Small intestine (tissue), 16 donors: ENCODE measurements at places on chromosomes 4 and X. TPM values are rescaled to one million over a fixed set of nuclear protein-coding genes. Genes with fewer than 3 reads are reported as not detected.

The P2RY10 gene
- 0.95 TPM for polyA plus RNA-seq

The PWWP3B gene
- polyA plus RNA-seq: 34.0 TPM

The TRIM2 gene
- polyA plus RNA-seq: 17.8 TPM

- no peak for DNase-seq
Observed at GRCh38 chrX:1103360-1103759, 109.1 kb downstream of the CRLF2 start.

DNA sequence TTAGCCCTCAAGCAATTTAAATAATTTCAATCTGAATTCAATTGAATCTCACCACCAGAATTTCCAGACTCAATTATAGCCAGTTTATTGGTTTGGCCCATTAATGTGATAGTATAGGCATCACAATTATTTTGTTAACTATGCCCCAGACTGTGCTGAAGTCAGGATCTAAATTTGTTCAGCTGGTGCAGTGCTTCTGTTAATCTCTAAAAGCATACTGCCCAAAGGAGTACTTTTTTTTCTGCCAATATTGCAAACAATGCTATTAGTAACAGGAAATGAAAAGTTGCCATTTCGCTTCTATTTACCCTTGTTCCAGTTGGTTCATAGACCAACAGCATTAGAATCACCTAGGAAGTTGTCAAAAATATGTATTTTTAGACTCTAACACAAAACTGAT is 171.0 kb downstream of the GPM6A start:
- DNase-seq: no peak

- peak; percentile 50 for DNase-seq
Observed at GRCh38 chrX:40543661-40544328, 37.0 kb upstream of the ATP6AP2 start.

DNA sequence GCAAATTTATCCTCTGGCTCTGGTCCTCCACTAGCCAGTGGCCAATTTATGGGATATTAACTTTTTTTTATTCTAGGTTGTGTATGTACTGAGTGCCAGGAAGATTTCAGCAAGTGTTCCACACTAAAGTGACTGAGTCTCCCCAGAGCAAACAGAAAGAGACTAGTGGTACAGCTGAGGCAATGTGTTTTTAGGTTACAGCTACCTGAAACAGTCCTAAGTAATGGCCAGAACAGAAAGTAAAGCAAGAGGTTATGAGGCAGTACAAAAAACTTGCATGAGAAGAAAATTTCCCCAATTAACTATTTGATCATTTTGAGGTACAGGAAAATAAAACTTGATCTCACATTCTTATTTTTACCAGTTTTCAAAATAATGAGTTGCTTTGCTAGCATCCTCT is 31.2 kb downstream of the PRDM8 start:
- DNase-seq: no peak

- DNase-seq: no peak
Observed at GRCh38 chr4:116733370-116733769, 352.0 kb downstream of the TRAM1L1 start.

DNA sequence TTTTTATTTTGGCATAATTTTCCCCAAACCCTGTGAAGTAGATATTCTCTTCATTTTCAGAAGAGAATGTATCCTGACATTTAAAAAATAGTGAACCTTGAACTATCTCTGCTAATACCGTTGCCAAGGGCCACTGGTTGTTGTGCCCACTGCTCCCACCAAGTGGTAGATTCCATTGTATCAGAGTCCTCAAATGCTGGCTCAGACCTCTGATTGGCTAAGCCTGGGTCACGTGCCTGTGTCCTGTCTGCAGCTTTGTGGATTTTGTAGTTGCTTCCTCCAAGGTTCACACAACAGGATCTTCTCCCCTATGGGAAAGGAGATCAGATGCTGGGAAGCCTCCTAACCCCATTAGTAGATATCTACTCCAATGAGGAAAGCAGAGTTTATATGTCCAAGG is 104.8 kb upstream of the CASK start:
- DNase-seq: peak; percentile 35

GRCh38 chrX:38800981-38801845 is at the start of gene MID1IP1:
Gene MID1IP1, plus strand, starts transcription at chrX:38801459. Its CDS starts 3,488 bp downstream, at chrX:38804947.
- peak; percentile 94 for DNase-seq

- DNase-seq: no peak
Observed at GRCh38 chr4:14864365-14865030, 137.8 kb upstream of the CPEB2 start.

The GAGE2A gene
- not detected for polyA plus RNA-seq

- DNase-seq: no peak
Observed at GRCh38 chr4:139887962-139888735, 222.5 kb downstream of the MGST2 start.

- DNase-seq: no peak
Observed at GRCh38 chr4:113828702-113829101, 67.2 kb upstream of the CAMK2D start.

The SULT1B1 gene
- 45.4 TPM for polyA plus RNA-seq

- no peak for DNase-seq
Observed at GRCh38 chrX:19810802-19811201, 76.6 kb downstream of the SH3KBP1 start.
